ENCODE measurements at places on chromosomes 3 and 15.

DNA sequence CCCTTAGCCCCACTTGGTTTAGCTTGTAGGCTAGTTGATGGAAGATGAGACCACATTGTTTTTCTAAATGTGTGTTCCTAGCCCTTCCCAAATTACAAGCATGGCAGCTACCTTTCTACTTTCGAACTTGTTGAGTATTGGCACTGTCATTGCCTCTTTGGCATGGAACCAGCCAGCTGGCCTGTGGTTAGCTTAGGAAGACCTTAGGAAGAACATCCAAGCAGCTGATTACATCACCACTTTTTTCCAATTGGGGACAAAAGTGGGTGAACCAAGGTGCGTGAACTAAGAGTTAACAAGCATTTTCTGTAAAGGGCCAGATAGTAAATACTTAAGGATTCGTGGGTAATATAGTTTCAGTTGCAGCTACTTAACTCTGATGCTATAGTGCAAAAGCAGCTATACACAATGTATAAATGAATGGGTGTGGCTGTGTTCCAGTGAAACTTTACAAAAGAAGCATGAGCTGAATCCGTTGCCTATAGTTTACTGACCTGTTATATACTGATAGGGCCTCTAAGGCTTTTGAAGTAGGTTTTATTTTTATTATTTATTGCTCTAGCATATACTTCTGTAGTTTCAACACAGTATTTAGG is 8.5 kb downstream of the KLHL18 start:
- DNase-seq, result no peak

DNA sequence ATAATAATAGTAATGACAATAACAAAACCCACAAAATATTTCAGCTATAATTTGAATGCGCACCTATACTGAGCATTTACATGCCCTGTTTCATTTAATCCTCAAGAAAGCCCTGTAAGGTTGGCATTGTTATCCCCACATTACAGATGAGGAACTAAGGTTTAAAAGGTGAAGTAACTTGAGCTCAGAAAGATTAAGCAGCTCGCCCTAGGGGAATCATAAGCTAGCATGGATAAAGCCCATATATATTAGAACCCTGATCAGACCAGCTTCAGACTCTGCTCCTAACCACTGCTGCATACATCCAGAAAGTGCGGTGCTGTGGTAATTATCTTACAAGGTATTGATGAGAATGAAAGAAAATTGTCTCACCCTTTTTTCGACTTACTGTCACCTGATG is 141.1 kb upstream of the CGNL1 start:
- DNase-seq, result no peak

DNA sequence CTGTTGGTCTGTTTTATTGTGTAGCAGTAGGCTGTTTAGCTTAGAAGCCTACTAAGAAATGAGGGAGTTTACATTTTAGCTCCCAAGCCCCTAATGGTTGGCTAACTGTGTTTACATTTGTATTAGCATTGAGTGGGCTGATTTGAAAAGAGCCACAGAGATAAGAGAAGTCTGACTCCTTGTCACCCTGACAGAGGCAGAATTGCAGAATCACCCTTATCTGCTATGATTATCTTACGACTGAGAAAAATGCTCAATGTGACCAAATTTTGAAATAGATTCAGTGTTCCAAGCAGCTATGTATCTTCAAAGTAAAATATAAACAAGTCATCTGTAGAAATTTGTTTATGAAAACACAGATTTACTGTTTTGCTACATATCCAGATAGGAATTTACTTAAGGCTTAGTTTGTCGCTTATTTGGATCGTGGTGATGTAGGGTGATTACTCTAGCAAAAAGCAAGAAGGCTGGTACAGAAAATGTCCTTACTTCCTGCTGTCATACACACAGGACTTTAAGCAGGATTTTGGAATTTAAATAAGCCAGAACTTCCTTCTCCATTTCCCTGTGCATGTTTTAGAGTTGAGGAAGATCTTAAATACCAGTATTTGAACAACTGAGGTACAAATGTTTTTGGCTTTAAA is 19.0 kb downstream of the SEMA6D start:
- no peak for DNase-seq

DNA sequence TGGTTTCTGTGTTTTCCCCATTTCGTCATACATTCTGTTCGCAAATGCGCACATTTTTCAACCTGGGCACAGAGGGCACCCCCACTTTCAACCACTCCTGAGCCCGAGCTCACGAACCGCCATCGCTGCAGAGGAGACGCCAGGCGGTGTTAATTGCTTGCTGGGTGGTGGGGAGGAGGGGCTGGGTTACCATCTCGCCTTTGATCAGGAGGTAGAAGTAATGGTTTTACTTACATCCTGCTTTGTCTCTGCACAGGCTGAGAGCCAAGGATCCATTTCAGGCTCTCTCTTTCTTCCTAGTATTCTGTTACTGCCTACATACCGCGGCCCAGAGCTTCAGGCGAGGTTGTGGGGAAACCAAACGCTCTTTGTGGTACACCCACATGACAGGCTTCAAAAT is 177.3 kb upstream of the WNT5A start:
- no peak for DNase-seq

DNA sequence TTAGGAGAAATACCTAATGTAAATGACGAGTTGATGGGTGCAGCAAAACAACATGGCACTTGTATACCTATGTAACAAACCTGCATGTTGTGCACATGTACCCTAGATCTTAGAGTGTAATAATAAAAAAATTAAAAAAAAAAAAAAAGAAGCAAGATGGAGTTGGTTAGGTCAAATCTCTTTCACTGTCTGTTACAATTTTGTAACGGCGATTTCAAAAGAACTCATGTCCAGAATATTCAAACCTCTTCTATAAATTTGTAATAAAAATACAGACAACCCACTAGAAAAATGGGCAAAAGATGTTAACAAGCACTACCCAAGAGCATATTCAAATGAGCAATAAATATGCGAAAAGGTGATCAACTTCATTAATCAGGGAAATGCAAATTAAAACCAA is 5.1 kb upstream of the MTMR14 start:
- no peak for DNase-seq

- DNase-seq, result no peak
Observed at GRCh38 chr15:58605931-58606530, 143.5 kb downstream of the ADAM10 start.

- no peak for DNase-seq
Observed at GRCh38 chr3:133606902-133607301, 33.4 kb downstream of the CDV3 start.

- peak; percentile 25 for DNase-seq
Observed at GRCh38 chr15:34753236-34753894, 1.4 kb downstream of the GJD2 start.

- no peak for DNase-seq
Observed at GRCh38 chr15:69149163-69149562, 11.3 kb upstream of the GLCE start.

DNA sequence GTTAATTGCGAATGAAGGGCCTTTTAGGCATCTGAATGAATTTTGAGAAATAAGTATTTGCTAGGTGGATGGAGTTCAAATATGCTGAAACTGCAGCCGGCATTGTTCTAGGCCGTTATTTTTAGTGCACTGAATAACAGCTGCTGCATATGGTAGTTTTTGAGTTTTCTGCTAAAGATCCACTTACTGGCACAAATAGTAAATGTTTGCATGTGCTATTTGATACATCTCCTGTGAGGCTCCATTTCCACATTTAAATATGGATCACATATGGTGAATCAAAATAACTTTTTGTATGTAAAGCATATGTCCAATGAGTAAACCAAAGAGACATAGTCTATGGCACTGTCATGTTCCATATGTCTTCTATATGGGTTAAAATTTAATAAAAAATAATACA is 56.7 kb upstream of the CNTN4 start:
- no peak for DNase-seq
